Aorta (tissue), 5 donors: ENCODE measurements at places on chromosomes 5 and 9. TPM values are rescaled to one million over a fixed set of nuclear protein-coding genes. Genes with fewer than 3 reads are reported as not detected.

- H3K4me1 ChIP-seq = no peaks in the 10 kb centered on the region
- no peak overlapping the region for H3K27ac ChIP-seq
- no peaks in the 10 kb centered on the region for H3K36me3 ChIP-seq
Measured at GRCh38 chr5:30956251-30956650, 237.2 kb upstream of the CDH6 start.

- H3K27me3 ChIP-seq = no peaks in the 10 kb centered on the region
- no peak overlapping the region for H3K27ac ChIP-seq
- H3K36me3 ChIP-seq = no peaks in the 10 kb centered on the region
- no peaks in the 10 kb centered on the region for H3K4me1 ChIP-seq
- no peak for DNase-seq
Measured at GRCh38 chr5:81553567-81554212, 159.8 kb upstream of the ACOT12 start.

DNA sequence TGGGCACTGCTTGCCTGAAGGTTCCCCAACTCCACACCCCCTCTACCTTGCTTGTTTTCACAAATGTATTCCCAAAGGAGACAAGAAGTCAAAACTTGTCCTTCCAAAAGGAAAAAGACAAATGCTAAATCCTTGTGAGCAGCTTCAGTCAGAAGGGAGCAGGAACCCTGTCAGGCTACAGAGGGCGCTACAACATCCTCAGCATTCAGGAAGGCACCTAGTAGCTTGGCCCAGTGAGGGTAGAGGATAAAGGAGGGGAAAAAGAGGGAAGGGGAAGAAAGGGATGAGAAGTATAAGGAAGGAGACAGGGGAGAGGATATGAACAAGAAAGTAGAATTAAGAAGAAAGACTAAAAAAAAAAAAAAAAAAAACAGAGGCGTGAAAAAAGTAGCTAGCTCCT is 97.5 kb downstream of the MLLT3 start:
- H3K27me3 ChIP-seq = no peaks in the 10 kb centered on the region
- H3K4me3 ChIP-seq = no peak overlapping the region
- H3K27ac ChIP-seq = no peak overlapping the region
- no peak for DNase-seq
- H3K36me3 ChIP-seq = no peaks in the 10 kb centered on the region

DNA sequence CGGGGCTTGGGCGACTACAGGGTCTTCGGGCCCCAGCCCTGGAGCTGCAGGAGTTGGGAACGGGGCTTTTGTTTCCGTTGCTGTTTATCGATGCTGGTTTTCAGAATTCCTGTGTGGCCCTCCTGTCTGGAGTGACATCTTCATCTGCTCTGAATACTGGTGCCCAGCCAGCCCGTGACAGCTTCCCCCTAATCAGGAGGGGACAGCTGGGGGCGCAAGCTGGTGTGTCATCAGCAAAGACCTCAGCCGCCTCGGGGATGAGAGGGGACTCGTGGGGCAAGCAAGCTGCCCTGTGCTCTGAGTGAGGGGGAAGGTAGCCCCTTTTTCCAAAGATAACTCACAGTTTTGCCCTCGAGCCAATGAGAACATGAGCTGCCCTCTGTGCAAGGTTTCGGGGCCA is 110.7 kb downstream of the RXRA start:
- H3K4me1 ChIP-seq = no peaks in the 10 kb centered on the region
- H3K27me3 ChIP-seq = no peaks in the 10 kb centered on the region
- H3K36me3 ChIP-seq = no peaks in the 10 kb centered on the region
- no peak overlapping the region for H3K27ac ChIP-seq

DNA sequence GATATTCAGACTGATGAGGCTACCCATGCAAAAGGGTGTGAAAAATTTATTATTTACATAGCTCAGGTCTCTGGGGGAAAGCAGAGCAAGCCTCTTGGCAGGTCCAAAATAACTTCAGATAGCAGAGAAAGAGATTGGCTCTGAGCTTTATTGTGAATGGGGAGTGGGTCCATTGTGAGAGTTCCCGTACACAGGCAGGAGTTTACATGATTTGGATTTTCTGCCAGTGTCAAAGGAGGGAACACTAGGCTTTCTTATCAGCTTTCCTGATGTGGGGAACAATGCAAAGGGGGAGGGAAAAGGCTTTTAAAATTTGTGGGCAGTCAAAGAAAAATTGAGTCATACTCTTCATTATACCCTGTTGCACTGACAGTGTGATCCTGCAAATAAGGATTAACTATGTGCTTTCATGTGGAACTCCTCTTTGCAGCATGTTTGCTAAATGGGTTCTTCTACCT is 615.0 kb upstream of the RIOK2 start:
- no peak for DNase-seq
- no peak overlapping the region for H3K27ac ChIP-seq
- no peaks in the 10 kb centered on the region for H3K36me3 ChIP-seq
- no peaks in the 10 kb centered on the region for H3K4me1 ChIP-seq

DNA sequence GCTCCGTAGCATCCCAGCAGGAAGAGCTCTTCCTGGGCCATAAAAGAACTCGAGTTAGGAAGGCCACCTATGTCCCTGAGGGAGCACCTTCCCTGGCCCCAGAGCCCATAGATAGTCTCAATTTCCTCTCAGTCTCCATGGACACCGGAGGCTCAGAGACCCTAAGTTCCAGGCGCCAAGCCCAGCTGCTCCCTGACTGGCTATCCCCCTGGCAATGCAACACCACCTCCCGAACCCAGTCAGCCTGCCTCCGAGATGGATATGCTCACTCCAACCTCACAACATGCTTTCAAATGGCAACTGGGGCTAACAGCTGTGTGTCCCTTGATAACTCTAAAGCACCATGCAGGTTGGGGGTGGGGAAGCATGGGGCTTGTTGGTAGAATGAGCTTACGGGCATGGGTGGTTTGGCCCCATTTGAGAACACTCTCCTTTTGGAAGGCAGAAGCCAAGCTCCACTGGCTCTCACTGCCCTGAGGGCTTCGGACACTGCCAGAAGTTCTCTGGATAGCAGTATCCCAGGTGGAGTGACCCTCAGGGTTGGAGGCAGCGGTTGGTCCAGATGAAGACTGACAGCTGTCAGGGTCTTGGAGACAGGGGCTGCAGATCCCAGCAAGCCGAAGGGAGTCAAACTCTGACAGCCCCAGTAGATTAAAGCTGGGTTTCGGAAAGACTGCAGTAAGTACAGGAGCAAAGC is 165.3 kb downstream of the PAX5 start:
- H3K27me3 ChIP-seq = no peaks in the 10 kb centered on the region
- no peak for DNase-seq
- no peaks in the 10 kb centered on the region for H3K4me1 ChIP-seq
- H3K27ac ChIP-seq = no peak overlapping the region

- H3K4me3 ChIP-seq = no peak overlapping the region
- H3K4me1 ChIP-seq = no peaks in the 10 kb centered on the region
- H3K27me3 ChIP-seq = no peaks in the 10 kb centered on the region
Measured at GRCh38 chr9:86217076-86217755, 42.2 kb downstream of the C9orf153 start.

DNA sequence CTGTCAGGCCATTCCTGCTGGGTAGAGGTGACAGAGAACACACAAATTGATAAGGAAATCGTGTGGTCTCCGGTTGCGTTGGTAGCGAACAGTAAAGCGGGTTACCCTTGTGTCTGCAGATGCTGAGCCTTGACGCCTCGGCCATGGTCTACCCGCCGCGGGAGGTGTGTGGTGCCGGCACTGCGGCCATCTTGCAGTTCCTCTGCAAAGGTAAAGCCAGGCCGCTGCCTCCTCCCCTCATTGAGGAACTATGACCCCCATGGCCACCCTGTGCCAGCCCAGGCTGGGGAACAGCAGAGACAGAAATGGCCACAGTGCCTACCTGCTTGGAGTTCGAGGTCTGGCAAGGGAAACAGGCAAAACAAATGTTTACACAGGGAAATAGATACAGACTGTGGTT is 16.3 kb downstream of the LRSAM1 start:
- H3K4me3 ChIP-seq = no peak overlapping the region
- no peaks in the 10 kb centered on the region for H3K27me3 ChIP-seq
- no peak for DNase-seq
- no peaks in the 10 kb centered on the region for H3K4me1 ChIP-seq
- peaks cover 3% of the 10 kb centered on the region for H3K36me3 ChIP-seq
- no peak overlapping the region for H3K27ac ChIP-seq

GRCh38 chr5:161342886-161343285 is 203.6 kb downstream of the GABRB2 start:
- no peak for DNase-seq
- no peak overlapping the region for H3K27ac ChIP-seq
- H3K4me3 ChIP-seq = no peak overlapping the region
- H3K4me1 ChIP-seq = no peaks in the 10 kb centered on the region
- no peaks in the 10 kb centered on the region for H3K36me3 ChIP-seq

- H3K4me3 ChIP-seq = no peak overlapping the region
- DNase-seq = no peak
- no peaks in the 10 kb centered on the region for H3K4me1 ChIP-seq
- no peak overlapping the region for H3K27ac ChIP-seq
- no peaks in the 10 kb centered on the region for H3K36me3 ChIP-seq
- H3K27me3 ChIP-seq = no peaks in the 10 kb centered on the region
Measured at GRCh38 chr9:108117795-108118194, 628.2 kb upstream of the KLF4 start.

DNA sequence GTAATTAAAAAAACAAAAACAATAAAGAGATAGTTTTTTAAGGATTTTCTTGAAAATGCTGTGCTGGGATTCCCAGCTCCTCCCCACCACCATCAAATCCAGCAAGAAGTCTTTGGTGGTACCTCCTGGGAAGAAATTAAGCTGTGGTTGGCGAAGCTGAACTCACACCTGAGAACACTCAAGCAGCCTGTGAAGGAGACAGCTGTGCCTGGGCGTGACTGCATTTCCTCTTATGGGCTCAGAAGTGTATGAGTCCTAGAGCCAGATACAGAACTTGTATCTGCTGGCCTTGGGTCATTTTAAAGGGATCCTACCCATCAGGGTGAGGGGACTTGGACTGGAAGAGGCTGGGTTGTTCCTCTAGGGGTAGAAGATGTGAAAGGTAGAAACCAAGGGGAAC is 561.2 kb upstream of the SGCD start:
- no peak overlapping the region for H3K4me3 ChIP-seq
- H3K27me3 ChIP-seq = no peaks in the 10 kb centered on the region
- no peak for DNase-seq
- H3K4me1 ChIP-seq = no peaks in the 10 kb centered on the region
- H3K27ac ChIP-seq = no peak overlapping the region

- no peaks in the 10 kb centered on the region for H3K36me3 ChIP-seq
- no peak overlapping the region for H3K27ac ChIP-seq
- no peaks in the 10 kb centered on the region for H3K4me1 ChIP-seq
- peak; percentile 30 for DNase-seq
- H3K4me3 ChIP-seq = peak overlapping the region; percentile 15
- no peaks in the 10 kb centered on the region for H3K27me3 ChIP-seq
Measured at GRCh38 chr9:64773491-64773931, 511.5 kb downstream of the FOXD4L5 start.

DNA sequence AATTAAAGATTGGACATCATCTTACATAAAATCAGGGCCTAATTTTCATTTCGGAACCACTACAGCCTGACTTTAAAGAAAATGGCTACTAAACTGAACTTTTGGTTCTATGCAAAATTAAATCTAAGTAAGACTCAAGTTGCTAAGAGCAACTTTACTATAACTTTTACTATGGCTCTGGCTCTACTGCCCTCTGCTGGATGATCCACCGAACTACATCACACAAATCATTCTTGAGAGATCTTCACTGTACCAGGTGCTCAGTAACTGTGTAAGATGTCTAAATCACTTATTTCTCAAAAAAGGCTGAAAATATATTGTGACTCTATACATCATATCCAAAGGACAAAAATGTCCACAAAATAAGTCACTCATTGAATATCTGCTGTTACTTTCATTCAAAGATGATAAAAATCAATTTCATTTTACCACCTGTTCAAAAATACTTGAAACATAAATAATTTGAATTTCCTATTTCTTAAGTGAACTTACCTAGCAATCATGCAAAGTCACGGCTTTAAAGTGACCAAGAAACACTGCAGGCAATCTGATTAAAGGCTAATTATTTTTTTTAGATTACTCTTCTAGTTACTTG is 13.5 kb downstream of the MOCS2 start:
- H3K4me3 ChIP-seq = no peak overlapping the region
- no peaks in the 10 kb centered on the region for H3K27me3 ChIP-seq
- no peak overlapping the region for H3K27ac ChIP-seq
- no peaks in the 10 kb centered on the region for H3K4me1 ChIP-seq

GRCh38 chr5:10452768-10453331 is 11.2 kb downstream of the ROPN1L start:
- no peaks in the 10 kb centered on the region for H3K4me1 ChIP-seq
- no peak overlapping the region for H3K4me3 ChIP-seq
- DNase-seq = no peak
- no peaks in the 10 kb centered on the region for H3K27me3 ChIP-seq
- H3K27ac ChIP-seq = no peak overlapping the region

GRCh38 chr5:68033029-68033428 is 182.5 kb upstream of the PIK3R1 start:
- no peaks in the 10 kb centered on the region for H3K27me3 ChIP-seq
- H3K4me3 ChIP-seq = no peak overlapping the region
- H3K27ac ChIP-seq = no peak overlapping the region
- peaks cover 5% of the 10 kb centered on the region for H3K4me1 ChIP-seq
- no peak for DNase-seq

GRCh38 chr9:117555964-117556629 is 141.2 kb upstream of the ASTN2 start:
- H3K4me1 ChIP-seq = no peaks in the 10 kb centered on the region
- H3K36me3 ChIP-seq = no peaks in the 10 kb centered on the region
- no peak for DNase-seq
- H3K27me3 ChIP-seq = no peaks in the 10 kb centered on the region

- H3K36me3 ChIP-seq = no peaks in the 10 kb centered on the region
- no peak for DNase-seq
- H3K27ac ChIP-seq = no peak overlapping the region
- H3K27me3 ChIP-seq = no peaks in the 10 kb centered on the region
- H3K4me1 ChIP-seq = no peaks in the 10 kb centered on the region
Measured at GRCh38 chr5:15183520-15183919, 311.9 kb upstream of the ANKH start.

- no peak for DNase-seq
- H3K27ac ChIP-seq = no peak overlapping the region
- no peaks in the 10 kb centered on the region for H3K36me3 ChIP-seq
- H3K4me3 ChIP-seq = no peak overlapping the region
Measured at GRCh38 chr9:121649476-121650216, 1.8 kb upstream of the DAB2IP start.

- no peaks in the 10 kb centered on the region for H3K4me1 ChIP-seq
- DNase-seq = no peak
- H3K4me3 ChIP-seq = no peak overlapping the region
- peaks cover 5% of the 10 kb centered on the region for H3K36me3 ChIP-seq
Measured at GRCh38 chr9:131500377-131500776, 2.3 kb upstream of the POMT1 start.

Gene SPRY4
- 67.9 TPM for total RNA-seq

Gene SLC34A3
- total RNA-seq = not detected

Gene IL13
- total RNA-seq = not detected

Gene GLRA1
- total RNA-seq = not detected

Gene CARTPT
- total RNA-seq = not detected
